ENCODE measurements at places on chromosomes 2 and 18. TPM values are rescaled to one million over a fixed set of nuclear protein-coding genes. Genes with fewer than 3 reads are reported as not detected.

- H3K4me3 ChIP-seq: no peak overlapping the region
- H3K36me3 ChIP-seq: no peaks in the 10 kb centered on the region
- no peak for DNase-seq
- no peaks in the 10 kb centered on the region for H3K4me1 ChIP-seq
- no peak overlapping the region for H3K27ac ChIP-seq
These were observed 267.6 kb downstream of the TFCP2L1 start for GRCh38 chr2:121017396-121017795.

- no peak overlapping the region for H3K27ac ChIP-seq
- H3K27me3 ChIP-seq: no peaks in the 10 kb centered on the region
- no peak for DNase-seq
These were observed 350.2 kb upstream of the MC4R start for GRCh38 chr18:60722742-60723141.

- H3K4me3 ChIP-seq: no peak overlapping the region
- no peak overlapping the region for H3K27ac ChIP-seq
- no peak for DNase-seq
- H3K36me3 ChIP-seq: no peaks in the 10 kb centered on the region
These were observed 30.7 kb upstream of the PIEZO2 start for GRCh38 chr18:11179959-11180519.

DNA sequence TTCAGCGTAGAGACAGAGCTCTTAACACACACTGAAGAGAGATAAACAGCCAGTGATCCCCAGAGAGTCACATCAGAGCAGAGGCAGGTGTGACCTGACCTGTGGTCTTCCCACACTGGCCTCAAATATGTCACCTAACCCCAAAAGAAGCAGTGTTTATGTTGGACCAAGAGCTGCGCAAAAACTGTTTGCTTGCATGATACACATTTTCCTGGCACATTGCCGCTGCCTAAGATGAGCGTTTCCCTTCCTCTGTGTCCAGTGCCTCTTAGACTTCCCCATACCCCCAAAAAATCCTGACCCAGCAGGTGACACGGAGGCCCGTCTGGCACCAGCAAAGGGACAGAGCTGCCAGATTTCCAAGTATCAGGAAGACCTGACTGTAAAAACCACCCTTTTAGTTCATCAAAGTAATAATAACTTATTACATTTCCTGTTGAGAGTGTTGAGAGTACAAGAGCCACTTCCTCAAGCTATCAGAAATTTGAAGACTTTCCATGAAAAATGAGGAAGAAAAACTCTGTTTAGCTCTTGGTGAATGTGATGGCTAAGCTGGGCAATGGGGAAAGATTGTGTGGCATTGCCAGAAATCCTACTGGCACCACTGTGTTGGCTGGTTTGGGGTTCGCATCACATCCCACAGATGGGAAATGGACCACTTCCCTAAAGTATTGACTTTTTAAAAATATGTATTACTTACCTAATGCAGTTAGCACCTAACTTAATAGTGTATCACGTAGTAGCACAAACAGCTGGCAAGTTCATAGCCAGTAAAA lies 6.7 kb downstream of the TNFRSF11A start:
- H3K4me3 ChIP-seq: no peak overlapping the region
- no peak overlapping the region for H3K27ac ChIP-seq
- no peaks in the 10 kb centered on the region for H3K36me3 ChIP-seq
- DNase-seq: no peak
- no peaks in the 10 kb centered on the region for H3K4me1 ChIP-seq
- peaks cover 5% of the 10 kb centered on the region for H3K27me3 ChIP-seq

GRCh38 chr2:58540681-58541080 lies 299.6 kb upstream of the FANCL start:
- no peaks in the 10 kb centered on the region for H3K4me1 ChIP-seq

- H3K4me1 ChIP-seq: peaks cover 7% of the 10 kb centered on the region
- no peak overlapping the region for H3K4me3 ChIP-seq
- no peak for DNase-seq
- no peaks in the 10 kb centered on the region for H3K36me3 ChIP-seq
These were observed 7.4 kb downstream of the WDR43 start for GRCh38 chr2:28901841-28902240.

DNA sequence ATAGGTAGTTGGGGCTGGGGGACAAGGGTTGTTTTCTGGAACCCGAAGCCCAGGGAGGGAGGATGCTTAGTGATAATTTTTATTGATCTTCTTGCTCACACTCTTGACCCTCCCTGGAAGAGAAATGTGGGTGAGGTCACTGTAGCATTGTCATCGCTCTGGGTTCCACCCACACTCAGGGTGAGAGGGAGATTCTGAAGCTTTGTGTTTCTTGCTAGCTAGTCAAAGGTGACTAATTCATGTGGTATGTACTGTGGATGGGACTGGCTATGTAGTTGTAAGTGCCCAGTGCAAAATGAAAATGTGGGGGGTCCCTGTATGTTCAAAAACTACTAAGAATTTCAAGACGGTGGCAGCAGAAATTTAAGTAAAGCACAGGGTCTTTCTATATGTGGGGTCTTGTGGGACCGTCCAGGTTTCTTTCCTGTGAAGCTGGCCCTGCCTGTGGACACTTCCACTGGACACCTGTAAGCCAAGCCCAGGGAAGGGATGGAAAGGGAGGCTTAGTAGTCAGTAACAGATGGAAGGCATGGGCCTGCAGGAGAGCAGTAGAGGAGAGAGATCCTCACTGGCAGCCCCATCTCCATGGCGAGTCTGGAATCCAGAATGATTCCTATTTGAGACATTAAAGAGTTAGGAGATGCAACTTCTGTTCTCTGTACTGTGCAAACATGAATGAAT lies 35.0 kb downstream of the TSN start:
- H3K36me3 ChIP-seq: no peaks in the 10 kb centered on the region
- no peak for DNase-seq
- H3K27ac ChIP-seq: no peak overlapping the region
- no peak overlapping the region for H3K4me3 ChIP-seq
- no peaks in the 10 kb centered on the region for H3K4me1 ChIP-seq

Gene PLEKHH2
- 94.8 TPM for total RNA-seq

Gene FAM124B
- 4.6 TPM for total RNA-seq

- H3K27me3 ChIP-seq: no peaks in the 10 kb centered on the region
- no peak overlapping the region for H3K27ac ChIP-seq
- peaks cover 4% of the 10 kb centered on the region for H3K4me1 ChIP-seq
- H3K36me3 ChIP-seq: no peaks in the 10 kb centered on the region
These were observed 2.2 kb upstream of the DSC2 start for GRCh38 chr18:31104444-31104843.

Gene EVX2
- not detected for total RNA-seq

Gene TXNDC2
- 0.07 TPM for total RNA-seq

Gene MFSD2B
- not detected for total RNA-seq

DNA sequence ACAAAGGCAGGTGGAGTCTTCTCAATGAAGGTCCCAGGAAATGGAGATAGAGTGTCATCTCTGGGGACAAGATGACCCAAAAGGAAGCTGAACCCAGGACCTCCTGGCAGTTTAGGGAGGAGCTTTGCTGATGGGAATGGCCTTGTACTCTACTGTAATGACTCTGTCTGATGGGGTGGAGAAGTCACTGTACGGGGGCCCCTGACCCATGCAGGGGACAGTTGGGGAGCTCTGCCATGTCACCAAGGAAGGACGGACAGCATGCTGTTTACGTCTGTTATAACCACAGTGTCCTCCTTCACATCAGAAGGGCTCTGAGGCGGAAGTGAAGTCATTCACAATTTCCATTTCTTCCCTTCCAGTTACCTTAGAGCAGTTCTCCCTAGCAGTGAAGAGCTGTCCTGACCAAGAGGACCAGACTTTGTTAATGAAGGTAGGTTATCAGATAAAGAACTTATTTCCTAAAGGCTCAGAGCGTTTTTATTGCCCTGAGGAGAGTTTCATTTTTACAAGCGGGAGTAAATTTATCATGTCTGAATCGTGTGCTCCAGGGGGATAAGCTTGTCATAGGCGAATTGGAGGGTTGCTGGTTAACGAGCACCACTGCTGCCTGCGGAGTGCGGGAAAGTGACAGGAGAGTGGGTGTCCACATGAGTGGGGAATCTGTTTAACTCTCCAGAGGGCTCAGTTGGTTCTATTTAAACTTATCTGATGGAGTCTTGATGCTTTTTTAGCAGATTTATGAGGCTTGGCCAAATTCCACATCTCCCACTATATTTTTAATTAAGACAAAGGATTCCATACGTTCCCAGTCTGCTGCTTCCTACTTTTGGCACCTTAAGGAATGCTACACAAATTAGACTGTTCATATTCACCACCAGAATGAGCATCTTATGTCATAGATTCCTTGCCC lies 71.6 kb upstream of the BCL2L11 start:
- no peaks in the 10 kb centered on the region for H3K27me3 ChIP-seq
- H3K36me3 ChIP-seq: no peaks in the 10 kb centered on the region
- no peak overlapping the region for H3K4me3 ChIP-seq

Gene CTDSP1
- 48.8 TPM for total RNA-seq

- no peaks in the 10 kb centered on the region for H3K4me1 ChIP-seq
- H3K27ac ChIP-seq: no peak overlapping the region
- DNase-seq: no peak
- H3K4me3 ChIP-seq: no peak overlapping the region
- no peaks in the 10 kb centered on the region for H3K27me3 ChIP-seq
These were observed 40.4 kb upstream of the ANKRD62 start for GRCh38 chr18:12053289-12053688.

Gene POTEC
- not detected for total RNA-seq

GRCh38 chr18:65230311-65230710 lies 520.5 kb upstream of the CDH7 start:
- H3K4me1 ChIP-seq: no peaks in the 10 kb centered on the region
- no peak overlapping the region for H3K4me3 ChIP-seq
- H3K27ac ChIP-seq: no peak overlapping the region
- no peaks in the 10 kb centered on the region for H3K27me3 ChIP-seq

DNA sequence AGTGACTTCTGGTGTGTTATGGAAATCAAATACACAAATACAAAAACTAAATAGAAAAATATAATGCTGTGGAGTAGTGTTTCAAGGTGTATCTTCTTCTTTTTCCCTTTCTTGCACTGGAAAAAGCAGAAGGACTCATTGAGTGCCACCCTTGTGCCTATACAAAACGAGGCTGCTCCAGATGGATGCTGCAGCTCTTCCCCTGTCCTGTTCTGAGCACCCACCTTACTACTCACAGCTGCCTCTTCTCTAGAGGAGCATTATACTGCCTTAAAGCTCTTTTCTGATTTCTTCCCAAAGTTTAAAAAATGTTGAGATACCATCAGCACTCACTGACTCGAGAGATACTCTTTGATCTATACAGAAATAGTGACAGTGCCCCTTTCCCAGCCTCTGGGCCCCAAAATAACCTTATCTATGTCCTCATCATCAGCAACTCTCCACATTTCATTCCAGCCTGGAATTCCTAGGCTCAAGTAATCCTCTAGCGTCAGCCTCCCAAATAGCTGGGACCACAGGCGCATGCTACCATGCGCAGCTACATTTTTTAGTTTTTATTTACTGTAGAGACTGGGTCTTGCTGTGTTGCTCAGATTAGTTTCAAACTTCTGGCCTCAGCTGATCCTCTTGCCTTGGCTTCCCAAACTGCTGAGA lies 1356.1 kb upstream of the NRXN1 start:
- no peak for DNase-seq
- H3K4me3 ChIP-seq: no peak overlapping the region
- no peaks in the 10 kb centered on the region for H3K27me3 ChIP-seq

DNA sequence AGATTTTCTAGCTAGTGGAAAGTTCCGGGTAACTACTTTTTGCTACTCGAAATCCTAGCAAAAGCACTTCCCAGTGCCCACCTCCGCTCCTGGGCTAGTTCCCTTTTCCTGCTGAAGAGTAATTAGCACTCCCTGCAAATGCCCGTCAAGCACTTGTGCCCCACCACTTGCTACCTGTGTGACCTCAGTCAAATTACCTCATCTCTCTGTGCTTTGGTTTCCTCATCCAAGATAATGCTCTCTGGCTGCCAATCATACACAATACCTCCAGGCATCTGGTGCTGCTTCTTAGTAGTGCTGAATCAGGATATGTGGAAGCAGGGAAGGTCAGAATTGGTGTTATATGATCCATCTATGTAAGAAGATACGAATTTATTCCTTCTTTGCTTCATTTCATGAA lies 102.1 kb upstream of the CDCA7 start:
- H3K27ac ChIP-seq: no peak overlapping the region
- no peaks in the 10 kb centered on the region for H3K36me3 ChIP-seq
- no peak for DNase-seq
- H3K27me3 ChIP-seq: no peaks in the 10 kb centered on the region
- H3K4me1 ChIP-seq: no peaks in the 10 kb centered on the region
- no peak overlapping the region for H3K4me3 ChIP-seq

GRCh38 chr18:66495844-66496243 lies 108.0 kb downstream of the CDH19 start:
- no peaks in the 10 kb centered on the region for H3K36me3 ChIP-seq
- peaks cover 4% of the 10 kb centered on the region for H3K27me3 ChIP-seq
- no peak for DNase-seq
- H3K4me3 ChIP-seq: no peak overlapping the region
- H3K27ac ChIP-seq: no peak overlapping the region

- peak; percentile 18 for DNase-seq
- no peaks in the 10 kb centered on the region for H3K27me3 ChIP-seq
- H3K27ac ChIP-seq: no peak overlapping the region
These were observed 33.1 kb downstream of the ARHGAP15 start for GRCh38 chr2:143162123-143162837.

DNA sequence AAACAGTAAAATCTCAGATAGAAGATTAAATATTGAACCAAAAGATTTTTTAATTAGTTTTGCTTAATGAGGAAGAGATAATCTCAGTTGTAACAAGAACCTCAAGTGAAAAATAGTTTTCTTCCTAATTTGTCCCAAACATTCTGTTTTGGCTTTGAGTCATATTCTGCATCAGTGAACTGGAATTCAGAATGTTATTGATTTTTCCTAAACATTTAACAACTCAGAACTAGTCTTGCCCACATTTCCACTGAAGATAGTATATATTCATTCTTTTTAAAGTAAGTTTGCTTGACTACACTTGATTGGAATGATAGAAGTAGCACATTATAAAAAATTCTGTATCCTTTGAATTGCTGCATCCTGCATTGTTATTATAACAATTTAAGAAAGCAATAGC lies 85.7 kb upstream of the UGP2 start:
- no peak overlapping the region for H3K27ac ChIP-seq
- H3K4me1 ChIP-seq: no peaks in the 10 kb centered on the region
- DNase-seq: no peak
- no peaks in the 10 kb centered on the region for H3K36me3 ChIP-seq

Gene THAP4
- 23.3 TPM for total RNA-seq

DNA sequence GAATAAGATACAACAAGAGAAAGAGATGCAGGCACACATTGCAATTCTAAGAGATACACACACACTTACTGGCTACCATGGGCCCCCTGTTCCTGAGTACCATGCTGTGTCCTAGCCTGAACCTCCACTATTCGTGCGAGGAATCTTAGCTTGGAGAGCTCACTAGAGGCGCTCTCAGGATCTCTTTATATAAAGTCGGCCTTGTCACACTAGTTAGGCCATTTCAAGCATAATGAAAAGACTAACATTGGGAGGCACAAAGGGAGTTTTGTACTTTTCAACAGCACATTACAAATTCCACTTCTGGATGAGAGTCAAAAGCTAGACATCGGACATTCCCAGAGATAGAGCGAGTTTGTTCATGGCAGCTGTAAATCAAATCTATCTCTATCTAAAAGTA lies 365.2 kb downstream of the DSEL start:
- no peaks in the 10 kb centered on the region for H3K27me3 ChIP-seq
- no peak for DNase-seq
- no peaks in the 10 kb centered on the region for H3K4me1 ChIP-seq
- H3K4me3 ChIP-seq: no peak overlapping the region

Gene OSR1
- total RNA-seq: 4.7 TPM

Gene CACNB4
- total RNA-seq: 1.2 TPM

GRCh38 chr18:13256444-13257305 lies 38.1 kb downstream of the LDLRAD4 start:
- peaks cover 16% of the 10 kb centered on the region for H3K4me1 ChIP-seq
- H3K36me3 ChIP-seq: no peaks in the 10 kb centered on the region
- no peak for DNase-seq

GRCh38 chr2:143123911-143124310 lies 5.3 kb upstream of the ARHGAP15 start:
- no peaks in the 10 kb centered on the region for H3K4me1 ChIP-seq
- no peak overlapping the region for H3K4me3 ChIP-seq
- no peak for DNase-seq
- H3K27me3 ChIP-seq: no peaks in the 10 kb centered on the region

All from uterus (tissue), 4 donors.